ENCODE measurements at places on chromosomes 3 and 15. TPM values are rescaled to one million over a fixed set of nuclear protein-coding genes. Genes with fewer than 3 reads are reported as not detected.

The MEX3B gene
- 4.2 TPM for total RNA-seq

The SAMD7 gene
- total RNA-seq, result not detected

The CAMK2N2 gene
- 1.6 TPM for total RNA-seq

The ACTRT3 gene
- total RNA-seq, result 3.1 TPM

The GPR62 gene
- not detected for total RNA-seq

The TRIM71 gene
- not detected for total RNA-seq

The RLBP1 gene
- total RNA-seq, result not detected

The STAC gene
- 2.3 TPM for total RNA-seq

The PP2D1 gene
- not detected for total RNA-seq

The SEMA4B gene
- 91.4 TPM for total RNA-seq

The FGF7 gene
- not detected for total RNA-seq

The ABHD10 gene
- total RNA-seq, result 15.5 TPM

The ONECUT1 gene
- total RNA-seq, result 0.16 TPM

The ULK4 gene
- 6.2 TPM for total RNA-seq

The NPTN gene
- total RNA-seq, result 210 TPM

The ACVR2B gene
- total RNA-seq, result 3.1 TPM

The SAXO2 gene
- 2.2 TPM for total RNA-seq

The ACSBG1 gene
- 0.31 TPM for total RNA-seq

The ROBO1 gene
- 14.4 TPM for total RNA-seq

The GABPB1 gene
- total RNA-seq, result 36.8 TPM

The LRRIQ4 gene
- total RNA-seq, result not detected

The CP gene
- 4.5 TPM for total RNA-seq

The LSG1 gene
- total RNA-seq, result 31.3 TPM

The ERC2 gene
- total RNA-seq, result not detected

The PCLAF gene
- 270 TPM for total RNA-seq

The CCR8 gene
- not detected for total RNA-seq

The BCL2A1 gene
- total RNA-seq, result 12.6 TPM

The CYP11A1 gene
- total RNA-seq, result not detected

The MRPS11 gene
- total RNA-seq, result 111 TPM

The SLC2A2 gene
- not detected for total RNA-seq

The PDCD7 gene
- total RNA-seq, result 27.7 TPM

The ADCY5 gene
- 0.34 TPM for total RNA-seq

The CLCN2 gene
- 5.9 TPM for total RNA-seq

The A4GNT gene
- not detected for total RNA-seq

The ROPN1B gene
- total RNA-seq, result not detected

The CRABP1 gene
- total RNA-seq, result 1.3 TPM

The PDZRN3 gene
- total RNA-seq, result not detected

Data from A549 treated with Mapracorat at 1 μM for 4 hours (cell line).